Activated CD4-positive, alpha-beta memory T cell treated with anti-CD3 and anti-CD28 coated beads for 36 hours (primary cell): ENCODE measurements at places on chromosomes 12 and 14.

DNA sequence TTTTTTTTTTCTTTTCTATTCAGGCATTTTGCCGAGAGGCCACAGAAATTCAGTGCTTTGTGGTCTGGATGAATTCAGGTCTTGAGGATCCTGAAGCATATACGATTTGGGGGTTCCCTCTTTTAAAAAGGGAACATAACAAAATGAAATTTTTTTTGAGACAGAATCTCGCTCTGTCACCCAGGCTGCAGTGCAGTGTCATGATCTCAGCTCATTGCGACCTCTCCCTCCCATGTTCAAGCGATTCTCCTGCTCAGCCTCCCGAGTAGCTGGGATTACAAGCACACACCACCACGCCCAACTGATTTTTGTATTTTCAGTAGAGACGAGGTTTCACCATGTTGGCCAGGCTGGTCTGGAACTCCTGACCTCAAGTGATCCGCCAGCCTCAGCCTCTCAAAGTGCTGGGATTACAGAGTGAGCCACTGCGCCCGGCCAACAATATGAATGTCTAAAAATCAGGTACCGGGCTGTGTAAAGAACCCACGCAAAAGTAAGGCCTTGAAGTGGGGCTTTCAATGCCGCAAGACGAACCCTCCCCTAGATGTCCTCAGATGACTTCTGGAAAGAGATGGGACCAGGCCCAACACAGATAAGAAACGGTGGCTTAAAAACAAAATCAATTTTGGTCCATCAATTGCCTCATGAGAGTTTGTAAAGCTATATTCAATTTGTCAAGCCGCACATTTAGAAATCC, 30.0 kb downstream of the TESC start:
- no peak for DNase-seq

GRCh38 chr14:104195878-104196277, 57.5 kb downstream of the KIF26A start:
- DNase-seq = no peak

DNA sequence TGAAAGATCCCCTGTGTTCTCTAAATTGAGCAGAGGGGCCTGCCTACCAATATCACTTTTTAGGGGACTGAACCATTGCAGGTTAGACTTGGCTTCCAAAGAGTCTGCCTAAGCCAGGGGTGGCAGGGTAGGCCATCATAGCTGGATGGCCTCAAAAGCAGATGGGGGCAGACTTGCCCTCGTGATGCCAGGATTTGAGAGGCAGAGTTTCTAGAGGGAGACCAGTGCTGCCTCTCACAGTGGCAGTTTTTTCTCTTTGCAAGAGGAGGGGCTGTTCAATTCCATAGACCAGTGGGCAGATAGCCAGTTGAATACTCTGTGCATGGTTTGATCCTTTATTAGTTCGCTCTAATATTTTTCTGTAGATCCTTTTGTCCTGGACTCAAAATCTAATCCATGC, 23.8 kb upstream of the SMCO2 start:
- no peak for DNase-seq

DNA sequence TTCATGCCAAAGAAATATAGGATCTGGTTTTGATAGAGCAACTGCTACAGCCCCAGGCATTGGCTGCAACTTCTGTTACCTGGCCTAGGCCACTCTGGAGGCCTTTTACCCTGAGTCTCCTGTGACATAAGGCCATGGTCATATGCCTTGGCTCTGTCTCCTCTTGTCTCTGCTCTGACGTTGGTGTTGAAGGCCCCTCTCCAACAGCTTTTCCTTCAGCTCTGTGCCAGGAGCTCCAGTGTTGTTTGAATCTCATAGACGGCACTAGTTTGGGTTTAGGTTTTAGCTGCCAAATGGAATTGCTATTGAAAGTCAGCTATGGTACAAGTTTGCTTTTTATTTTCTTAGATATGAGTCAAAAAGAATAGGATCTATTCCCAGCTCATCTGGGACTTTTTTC, 41.1 kb downstream of the TTLL5 start:
- DNase-seq = no peak

GRCh38 chr14:52992236-52992870, 41.5 kb upstream of the FERMT2 start:
- DNase-seq = no peak

DNA sequence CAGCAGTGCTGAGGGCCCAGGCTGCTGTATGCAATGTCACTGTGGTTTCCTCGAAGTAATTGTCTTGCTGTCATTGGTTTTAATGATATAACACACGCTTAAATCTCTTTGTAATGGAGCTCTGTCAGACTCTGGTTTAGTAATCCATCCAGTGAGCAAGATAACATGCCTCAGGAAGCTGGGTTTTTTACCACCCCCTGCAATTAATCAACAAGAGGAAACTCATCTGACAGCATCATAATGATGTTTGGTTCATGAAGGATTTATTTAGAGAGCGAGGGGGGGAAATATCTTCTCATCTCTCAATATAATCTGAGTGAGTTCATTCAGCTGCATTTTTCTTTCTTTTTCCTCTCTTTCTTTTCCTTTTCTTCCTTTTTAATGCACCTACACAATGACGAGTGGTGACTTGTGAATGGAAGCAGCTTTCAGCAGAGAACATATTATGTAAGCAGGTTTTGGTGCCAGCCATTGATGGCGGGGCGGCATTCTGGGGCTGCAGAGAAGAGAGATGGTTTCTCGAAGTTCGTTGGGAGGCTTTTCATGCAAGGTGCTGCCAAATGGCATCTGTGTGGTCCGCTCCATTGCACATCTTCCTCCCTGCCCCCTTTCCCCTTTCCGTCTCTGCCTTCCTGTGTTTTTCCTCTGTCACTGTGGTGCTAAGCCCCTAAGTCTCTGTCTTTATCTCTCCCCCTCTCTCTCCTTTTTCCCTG, 6.7 kb downstream of the RPH3A start:
- no peak for DNase-seq

DNA sequence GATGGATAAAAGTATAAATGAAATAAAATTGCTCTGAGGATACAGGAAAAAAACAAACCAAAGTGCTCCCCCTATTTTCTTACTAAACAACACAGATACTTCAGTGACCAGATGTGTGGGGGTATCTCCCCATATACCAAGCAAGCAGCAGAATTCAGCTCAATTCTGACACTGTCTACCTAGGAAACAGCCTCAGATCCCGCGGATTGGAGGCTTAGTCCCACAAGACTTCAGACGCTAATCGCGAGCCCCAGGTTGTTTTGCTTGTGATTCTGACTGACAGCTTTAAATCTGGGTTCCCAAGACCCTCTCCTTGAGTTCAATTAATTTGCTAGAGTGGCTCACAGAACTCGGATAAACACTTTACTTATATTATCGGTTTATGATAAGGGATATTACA, 17.3 kb downstream of the NFKBIA start:
- DNase-seq = no peak

DNA sequence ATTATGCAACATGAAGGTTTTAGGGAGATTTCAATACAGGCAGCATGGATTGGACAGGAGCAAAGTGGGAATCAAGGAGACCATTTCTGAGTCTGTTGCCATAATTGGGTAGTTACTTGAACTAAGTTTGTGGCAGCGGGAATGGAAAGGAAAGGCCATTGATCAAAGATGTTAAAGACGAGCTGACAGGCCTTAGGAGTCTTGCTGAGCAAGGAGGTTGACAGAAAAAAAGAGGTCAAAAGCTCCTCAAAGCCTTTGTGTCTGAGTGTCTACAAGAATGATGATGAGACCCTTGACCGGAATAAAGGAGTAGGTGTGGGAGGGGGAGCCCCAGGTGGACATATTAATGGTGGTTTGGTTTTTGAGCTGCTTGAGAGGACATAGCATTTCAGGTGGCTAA, 9.4 kb downstream of the PLEKHA5 start:
- DNase-seq = no peak

GRCh38 chr14:35940291-35940690, 114.2 kb downstream of the BRMS1L start:
- no peak for DNase-seq

- no peak for DNase-seq
Measured at GRCh38 chr12:68971404-68971803, 38.4 kb upstream of the CPM start.

GRCh38 chr14:34781242-34781641, 66.8 kb upstream of the CFL2 start:
- peak; percentile 22 for DNase-seq

DNA sequence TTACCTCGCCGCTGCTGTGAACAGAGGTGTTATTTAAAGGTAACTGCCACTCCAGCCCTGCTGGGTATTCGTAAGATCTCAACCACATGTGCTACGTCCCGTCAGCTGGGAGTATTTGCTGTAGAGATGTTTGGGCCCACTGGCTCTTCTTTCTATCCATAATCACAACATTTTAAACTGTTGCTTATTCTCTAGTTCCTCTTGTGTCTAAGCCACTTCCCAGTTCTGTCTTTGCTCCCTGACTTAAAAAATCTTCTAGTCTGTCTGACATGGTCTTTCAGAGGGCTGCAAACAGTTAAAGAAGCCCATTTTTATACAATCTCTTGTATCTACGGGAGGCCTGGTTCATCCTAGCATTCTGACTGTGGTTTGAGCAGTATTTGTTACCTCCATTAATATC, 33.2 kb upstream of the HELB start:
- DNase-seq = no peak

DNA sequence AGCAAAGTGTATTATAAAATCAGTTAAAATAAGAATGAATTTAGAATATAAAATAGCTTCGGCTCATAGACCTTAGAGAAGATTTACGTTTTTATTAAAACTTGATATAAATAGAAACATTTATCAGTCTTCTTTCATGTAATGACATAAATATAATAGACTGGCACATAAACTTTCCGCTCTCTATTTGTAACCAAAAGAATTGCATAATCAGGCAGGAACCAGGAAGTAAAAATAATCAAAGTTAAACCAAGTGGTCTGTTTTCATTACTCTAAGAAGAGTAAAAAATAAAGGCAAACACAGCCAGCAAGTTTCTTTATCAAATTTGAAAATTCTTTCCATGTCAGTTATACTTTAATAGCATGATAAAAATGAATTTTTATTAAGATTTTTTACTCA, 46.3 kb upstream of the ATP2A2 start:
- DNase-seq = no peak

DNA sequence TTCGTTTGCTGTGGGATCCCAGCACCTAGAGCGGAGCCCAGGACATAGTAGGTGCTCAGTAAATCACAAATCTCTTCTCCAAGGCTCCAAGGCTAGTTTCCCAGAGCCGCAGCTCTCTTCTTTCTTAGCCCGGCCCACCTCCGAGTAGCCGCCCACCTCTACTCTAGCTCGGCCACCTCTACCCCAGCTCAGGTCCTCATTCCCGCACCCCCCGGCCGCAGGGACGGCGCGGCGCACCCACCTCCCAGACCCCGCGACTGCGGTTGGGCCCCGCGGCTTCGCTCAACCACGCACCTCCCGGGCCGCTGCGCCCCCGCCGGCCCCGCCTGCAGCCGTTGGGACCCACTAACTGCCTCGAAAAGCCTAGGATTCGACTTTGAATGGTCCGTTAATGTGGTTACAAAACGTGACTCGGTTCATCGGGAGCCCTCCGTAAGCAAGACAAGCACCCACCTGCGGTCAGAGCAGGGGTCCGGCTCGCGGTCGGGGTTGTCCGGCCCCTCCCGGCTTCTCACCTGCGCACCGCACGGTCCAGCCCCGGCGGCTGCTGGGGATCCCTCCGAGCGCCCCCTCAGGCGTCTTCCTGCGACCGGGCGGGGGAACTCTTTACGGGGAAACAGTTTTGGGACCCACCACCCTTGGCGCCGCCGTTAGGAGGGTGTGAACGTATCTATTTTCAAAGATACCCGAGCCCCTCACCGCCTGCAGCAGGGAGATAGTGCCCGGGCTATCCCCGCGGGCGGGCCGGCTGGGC, at the start of gene SLC2A14:
SLC2A14 (minus strand) TSS at position 350 of the 754 bp plus-strand sequence. CDS start 3,035 bp downstream, outside the sequence.
- DNase-seq = no peak

GRCh38 chr14:49892301-49892635, 614 bp upstream of the ARF6 start:
- DNase-seq = peak; percentile 69

DNA sequence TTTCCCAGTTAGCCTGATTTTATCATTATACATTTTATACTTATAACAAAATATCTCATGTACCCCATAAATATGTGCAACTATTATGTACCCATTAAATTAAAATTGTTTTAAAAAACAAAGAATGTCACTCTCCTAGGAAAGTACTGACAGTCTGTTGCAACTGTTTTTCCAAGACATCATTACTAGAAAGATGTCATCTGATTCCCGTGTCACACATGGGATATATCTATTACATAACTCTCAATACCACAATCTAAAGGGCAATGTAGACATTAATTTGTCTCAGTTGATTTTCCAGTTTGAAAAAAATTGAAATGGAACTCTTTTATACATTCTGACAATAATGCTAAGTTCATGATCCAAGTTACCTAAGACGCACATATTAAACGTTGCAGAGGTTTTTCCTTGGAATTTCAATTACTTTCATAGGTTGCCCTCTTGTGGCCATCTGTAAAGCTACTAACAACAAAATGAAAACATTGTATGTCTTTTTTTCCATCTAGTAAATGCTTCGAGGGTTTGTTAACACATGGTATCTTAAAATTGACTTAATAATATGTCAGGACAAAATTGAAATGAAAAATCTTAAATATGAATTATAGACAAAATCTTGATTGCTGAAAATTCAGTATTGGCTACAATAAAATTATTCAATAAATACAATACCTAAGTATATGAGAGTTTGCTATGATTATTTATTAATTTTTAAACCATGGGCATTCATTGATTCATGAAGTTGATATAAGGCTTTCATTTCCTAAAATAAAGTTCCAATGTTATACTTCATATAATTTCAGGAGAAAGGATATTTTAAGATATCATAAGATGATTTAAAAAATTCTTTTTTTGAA, 131.6 kb downstream of the PPFIA2 start:
- no peak for DNase-seq

DNA sequence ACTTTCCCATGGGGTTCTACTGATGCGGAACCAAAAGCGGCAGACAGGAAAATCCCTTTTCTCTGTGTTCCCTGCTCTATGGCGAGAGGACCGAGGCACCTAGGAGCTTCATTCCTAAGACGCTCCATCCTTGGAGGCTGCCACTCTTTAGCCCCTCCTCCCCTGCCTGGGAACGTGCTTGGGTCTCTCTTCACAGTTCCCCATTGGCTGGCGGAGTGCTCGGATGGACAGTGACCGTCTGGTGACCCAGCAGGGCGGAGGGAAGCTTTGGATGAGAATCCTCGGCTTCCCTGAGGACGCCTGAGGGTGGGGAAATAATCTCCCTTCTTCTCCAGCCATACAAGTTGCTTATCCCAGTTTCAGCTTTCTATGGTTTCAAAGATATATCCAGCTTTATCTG, 37.3 kb downstream of the KCNA5 start:
- no peak for DNase-seq

DNA sequence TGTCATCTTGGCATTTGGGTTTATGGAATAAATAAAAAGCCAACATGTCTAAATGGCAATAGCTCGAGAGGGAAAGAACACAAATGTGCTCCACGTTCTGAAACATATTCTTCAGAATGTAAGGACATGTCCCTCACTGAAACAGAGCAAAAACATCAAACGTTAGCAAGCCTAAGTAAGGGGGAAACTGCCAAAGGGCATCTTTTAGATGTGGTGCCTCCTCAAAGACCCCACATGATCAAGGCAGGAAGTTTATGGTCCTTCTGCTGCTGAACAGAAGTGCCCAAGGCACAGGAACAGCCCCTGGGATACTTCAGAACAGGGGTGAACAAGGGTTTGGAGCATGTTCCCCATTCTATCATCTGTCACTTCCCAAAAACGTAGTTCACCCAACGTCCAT, 227.0 kb downstream of the ANO2 start:
- DNase-seq = no peak

- DNase-seq = no peak
Measured at GRCh38 chr14:54532111-54533012, 22.7 kb downstream of the CGRRF1 start.
